AG10803 (cell line): ENCODE measurements at places on chromosomes 5 and 9.

DNA sequence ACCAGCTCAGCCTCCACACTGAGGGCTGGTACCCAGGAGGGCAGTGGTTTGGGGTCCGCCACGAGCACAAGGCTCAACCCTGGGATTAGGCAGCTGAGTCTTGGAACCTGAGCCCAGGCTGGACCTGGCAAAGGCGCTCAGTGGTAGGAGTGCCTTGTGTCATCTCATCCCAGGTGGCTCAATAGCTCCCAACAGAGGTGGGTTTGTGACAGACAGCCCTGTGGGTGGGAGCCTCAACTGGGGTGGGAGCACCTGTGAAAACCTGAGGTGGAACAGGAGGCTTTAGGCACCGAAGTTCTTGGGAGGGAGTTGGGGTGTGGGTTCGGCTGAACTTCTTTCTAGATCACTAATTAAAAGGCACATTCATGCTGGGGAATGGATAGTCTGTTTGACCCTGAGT is 35.2 kb upstream of the SMU1 start:
- no peak for DNase-seq

DNA sequence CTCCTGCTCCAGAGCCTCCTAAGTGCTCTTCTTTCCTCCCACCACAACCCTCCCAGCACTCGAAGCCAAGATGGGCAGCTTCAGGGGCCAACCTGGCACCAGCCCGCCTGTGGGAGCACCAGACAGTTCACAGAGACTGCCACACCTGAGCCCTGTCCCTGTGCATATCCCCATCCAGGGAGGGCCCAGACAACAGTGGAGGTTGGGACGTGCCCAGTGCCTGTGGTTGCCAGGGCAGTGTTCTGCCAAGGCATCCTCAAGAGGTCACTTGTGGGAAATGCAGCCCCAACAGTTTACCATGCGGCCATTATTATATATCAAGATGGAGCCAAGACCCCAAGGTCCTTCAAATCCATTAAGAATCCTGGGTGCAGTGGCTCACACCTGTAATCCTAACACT is 23.0 kb upstream of the TRIO start:
- no peak for DNase-seq

GRCh38 chr9:77616191-77616590 is 31.9 kb downstream of the GNA14 start:
- DNase-seq, result no peak

DNA sequence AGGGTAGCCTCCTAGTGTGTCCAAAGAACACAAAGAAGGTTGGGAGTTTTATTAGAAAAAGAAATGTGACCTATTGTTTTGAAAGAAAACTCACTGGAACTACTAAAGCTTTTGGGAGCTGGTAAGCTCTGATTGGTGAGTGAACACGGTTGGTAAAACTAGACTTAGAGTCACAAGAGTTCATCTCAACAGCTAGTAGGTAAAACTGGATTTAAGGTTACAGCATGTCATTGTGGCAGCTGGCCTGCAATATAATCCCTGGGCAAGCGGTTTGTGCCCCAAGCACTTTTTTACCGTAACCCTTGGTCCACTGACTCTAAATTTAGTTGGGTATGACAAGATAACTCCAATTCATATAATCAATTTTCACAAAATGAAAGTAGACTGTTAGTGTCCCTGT is 47.4 kb downstream of the UBAP2 start:
- DNase-seq, result no peak

DNA sequence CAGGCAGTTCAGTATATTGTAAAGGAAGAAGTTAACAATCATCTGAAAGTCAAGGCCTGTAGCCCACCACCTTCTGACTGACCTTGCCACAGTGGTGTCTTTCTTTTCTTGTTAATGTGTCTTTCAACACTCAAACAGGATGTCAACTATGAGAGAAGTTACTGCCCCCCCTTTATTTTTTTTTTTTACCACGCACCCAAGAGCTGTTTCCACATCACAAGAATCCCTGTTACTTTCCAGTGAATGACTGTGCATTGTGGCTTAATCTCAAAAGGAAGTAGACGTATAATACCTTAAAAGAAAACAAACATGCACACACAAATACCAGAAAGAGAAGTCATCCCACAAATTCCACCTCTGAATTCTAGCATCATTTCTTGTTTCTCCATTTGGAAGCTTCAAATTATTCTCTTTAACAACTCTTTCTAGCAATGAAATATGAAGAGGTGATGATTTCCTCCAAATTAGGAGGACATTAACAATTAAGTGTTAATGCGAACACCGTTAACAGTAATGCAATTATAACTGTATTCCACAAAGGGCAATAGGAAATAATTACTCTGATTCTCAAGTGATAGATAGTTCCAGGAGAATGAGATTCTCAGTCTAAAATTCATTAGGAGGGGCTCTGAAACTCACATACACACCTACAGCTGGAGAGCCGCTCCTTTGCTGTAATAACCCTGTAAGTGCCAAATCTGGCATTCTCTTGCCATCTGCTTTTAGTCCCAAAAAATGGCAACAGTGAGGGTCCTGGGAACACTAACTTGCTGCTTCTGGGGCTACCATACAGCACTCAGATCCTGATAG is 201.0 kb downstream of the EFNA5 start:
- peak; percentile 73 for DNase-seq

GRCh38 chr9:109320331-109320741 is 523 bp downstream of the EPB41L4B start:
- DNase-seq, result no peak

GRCh38 chr5:54360925-54361662 is 50.7 kb upstream of the ARL15 start:
- DNase-seq, result peak; percentile 28

GRCh38 chr9:33106827-33107621 is 30.6 kb upstream of the SMU1 start:
- DNase-seq, result peak; percentile 98

GRCh38 chr5:127280491-127281220 is 9.9 kb upstream of the MEGF10 start:
- DNase-seq, result no peak

- DNase-seq, result no peak
These were observed 63.5 kb upstream of the PHYKPL start for GRCh38 chr5:178296066-178296465.

DNA sequence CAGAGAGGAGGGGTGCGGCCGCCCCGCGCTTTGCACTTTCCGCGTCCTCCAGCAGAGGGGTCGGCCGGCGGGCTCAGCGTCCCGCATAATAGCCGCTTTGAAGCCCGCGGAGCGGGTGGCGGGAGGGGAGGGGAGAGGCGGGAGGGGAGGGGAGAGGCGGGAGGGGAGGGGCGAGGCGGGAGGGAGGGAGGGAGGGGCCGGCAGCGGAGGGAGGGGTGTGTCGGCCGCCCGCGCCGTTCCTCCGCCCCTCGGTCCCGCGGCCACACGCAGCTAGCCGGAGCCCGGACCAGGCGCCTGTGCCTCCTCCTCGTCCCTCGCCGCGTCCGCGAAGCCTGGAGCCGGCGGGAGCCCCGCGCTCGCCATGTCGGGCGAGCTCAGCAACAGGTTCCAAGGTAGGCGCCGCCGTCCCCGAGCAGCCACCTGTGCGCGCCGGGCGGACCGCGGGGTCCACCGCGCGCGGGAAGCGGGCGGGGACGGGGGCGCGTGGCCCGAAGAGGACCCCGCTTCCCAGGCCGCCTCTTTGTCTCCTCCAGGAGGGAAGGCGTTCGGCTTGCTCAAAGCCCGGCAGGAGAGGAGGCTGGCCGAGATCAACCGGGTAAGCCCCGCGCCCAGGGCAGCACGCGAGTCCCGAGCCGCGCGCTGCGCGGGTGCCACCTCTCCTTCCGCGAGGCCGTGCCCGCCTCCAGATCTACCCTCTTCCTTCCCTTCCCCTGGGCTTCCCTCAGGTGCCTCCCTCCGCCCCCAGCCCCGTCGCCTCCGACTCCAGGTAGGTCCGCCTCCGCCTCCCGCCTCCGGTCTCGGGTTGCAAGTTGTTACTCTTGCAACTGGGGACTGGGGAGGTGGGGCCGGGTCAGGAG is at the start of gene AIF1L:
TSS of gene AIF1L (plus strand) at position 263 of the 857 bp plus-strand sequence. CDS start at position 362, 99 bp downstream.
- no peak for DNase-seq

DNA sequence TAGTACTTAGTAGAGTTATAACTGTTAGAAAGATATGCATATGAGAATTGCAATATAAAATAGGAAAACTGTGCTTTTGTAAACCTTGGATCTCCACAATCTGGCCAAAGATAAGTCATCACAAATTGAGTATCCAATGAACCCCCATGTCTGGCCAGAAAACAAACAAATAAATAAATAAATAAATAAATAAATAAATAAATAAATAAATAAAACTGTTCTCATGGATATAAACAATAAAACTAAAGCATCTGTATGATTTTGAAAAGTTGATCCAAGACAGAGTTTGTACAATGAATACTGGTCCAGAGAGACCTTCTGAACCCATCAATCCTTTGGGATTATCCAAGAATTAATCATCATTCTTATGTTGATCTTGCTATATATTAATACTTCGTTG is 367.6 kb upstream of the CDH9 start:
- no peak for DNase-seq

GRCh38 chr5:6106756-6107155 is 271.6 kb downstream of the MED10 start:
- no peak for DNase-seq

GRCh38 chr5:1264211-1264610 is 30.7 kb downstream of the TERT start:
- DNase-seq, result no peak

- peak; percentile 60 for DNase-seq
These were observed 42.6 kb downstream of the NACC2 start for GRCh38 chr9:136052472-136052880.

DNA sequence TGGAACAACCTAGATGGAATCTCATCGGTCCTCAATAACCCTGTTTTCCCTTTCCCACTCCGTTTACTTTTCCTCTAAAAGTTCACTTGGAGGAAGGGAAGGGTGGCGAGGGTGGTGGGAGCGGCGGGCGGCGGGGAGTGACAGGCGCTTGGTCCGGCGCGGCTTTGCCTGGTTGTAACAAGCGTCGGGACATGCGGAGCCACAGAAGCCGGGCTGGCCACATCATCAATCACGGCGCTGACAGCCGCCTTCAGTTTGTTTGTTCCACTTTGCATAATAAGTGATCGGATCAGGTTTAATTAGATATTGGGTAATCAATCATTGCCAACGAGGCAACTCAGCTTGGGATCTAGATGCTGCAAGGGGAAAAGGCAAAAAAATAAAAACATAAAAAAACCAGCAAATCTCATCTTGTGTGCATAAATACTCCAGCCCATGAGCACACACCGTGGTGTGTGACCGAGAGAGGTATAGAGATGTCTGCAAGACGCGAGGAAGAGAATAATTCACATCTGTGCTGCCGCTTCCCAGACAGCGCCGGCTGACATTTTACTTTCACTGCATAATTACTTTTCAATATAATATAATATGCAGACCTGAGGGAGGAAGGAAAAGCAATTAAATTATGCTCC is 396.2 kb upstream of the IRX4 start:
- no peak for DNase-seq

DNA sequence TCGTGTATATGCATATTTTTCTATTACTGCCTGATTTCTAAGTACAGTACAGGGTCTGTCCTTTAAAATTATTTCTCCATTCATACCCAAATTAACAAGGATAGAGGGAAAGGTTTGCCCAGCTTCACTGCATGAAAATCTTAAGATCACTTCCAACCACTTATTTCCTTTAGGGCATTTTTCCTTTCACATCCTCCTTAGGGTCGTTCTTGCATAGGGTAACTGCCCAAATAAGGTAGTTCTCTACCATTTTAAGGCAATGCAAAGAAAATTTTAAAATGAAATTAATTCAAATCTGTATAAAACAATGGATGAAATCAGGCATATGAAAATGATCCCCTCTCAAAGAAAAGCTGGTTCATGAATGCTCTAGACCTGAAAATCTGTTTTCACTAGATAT is 4.1 kb upstream of the CDC20B start:
- DNase-seq, result no peak

DNA sequence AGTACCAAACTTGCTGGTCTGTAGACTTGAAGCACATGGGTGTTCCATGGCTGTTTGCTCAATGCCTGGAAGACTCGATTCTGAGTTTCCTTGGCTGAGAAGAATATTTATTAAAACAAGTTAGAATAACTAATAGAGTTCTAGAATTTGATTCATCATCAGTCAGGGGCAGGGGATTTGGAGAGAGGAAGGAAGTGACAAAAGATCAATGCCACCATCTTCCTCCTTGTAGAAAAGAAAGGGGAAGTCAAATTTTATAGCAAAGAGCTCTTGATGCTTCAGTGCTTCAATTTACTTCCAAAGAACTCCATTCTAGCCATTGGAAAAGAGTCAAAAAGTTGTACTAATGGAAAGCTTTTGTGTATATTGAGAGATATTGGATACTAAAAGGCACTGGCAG is 236.3 kb downstream of the MCTP1 start:
- DNase-seq, result no peak

DNA sequence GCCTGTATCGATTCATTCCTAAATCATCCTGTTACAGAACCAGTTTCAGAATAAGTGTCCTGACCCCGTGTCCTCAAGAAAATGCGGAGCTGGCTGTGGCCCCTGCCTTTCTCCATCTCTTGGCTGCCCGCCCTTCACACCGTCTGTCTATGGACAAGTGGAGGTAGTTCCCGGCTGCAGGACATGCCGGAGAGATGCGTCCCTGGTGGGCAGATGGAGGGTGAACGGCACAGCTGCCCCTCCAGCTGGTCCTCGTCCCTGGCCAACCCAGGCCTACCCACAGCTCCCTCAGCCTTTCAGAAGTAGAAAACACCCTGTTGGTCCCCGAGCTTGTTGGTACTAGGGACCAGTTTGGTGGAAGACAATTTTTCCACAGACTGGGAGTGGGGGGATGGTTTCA is 14.8 kb upstream of the EXOC3 start:
- no peak for DNase-seq

DNA sequence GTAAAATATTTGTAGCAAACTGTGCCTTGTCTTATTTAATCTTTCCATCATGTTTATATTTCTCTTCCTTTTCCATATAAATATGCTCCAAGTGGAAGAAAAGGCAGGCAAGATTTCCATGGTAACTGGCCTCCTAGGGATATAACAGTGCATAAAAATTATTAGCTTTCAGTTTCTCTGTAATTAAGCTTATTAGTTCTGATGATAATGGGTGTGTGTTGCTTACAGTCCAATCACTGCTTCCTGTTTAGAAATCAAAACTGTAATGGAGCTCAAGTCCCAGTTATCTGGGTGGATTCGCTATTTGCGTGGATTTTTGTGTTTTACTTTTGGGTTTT is 213.0 kb downstream of the PJA2 start:
- DNase-seq, result no peak

GRCh38 chr5:148224117-148224742 is 14.1 kb upstream of the MARCOL start:
- DNase-seq, result no peak

GRCh38 chr5:73415617-73416016 is 33.0 kb downstream of the FOXD1 start:
- no peak for DNase-seq
